ENCODE measurements at places on chromosomes 1 and 21.

DNA sequence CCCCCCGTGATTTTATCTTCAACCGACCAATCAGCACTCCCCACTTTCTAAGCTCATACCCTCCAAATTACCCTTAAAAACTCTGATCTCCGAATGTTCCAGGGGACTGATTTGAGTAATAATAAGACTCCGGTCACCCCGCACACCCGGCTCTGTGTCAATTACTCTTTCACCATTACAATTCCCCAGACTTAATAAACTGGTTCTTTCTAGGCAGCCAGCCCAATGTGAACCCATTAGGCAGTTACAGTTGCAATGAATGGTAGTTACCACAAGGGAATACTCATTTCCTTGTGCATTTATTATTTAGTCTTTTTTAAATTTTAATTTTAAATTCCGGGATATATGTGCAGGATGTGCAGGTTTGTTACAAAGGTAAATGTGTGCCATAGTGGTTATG is 177.9 kb downstream of the HFM1 start:
- no peak for DNase-seq

DNA sequence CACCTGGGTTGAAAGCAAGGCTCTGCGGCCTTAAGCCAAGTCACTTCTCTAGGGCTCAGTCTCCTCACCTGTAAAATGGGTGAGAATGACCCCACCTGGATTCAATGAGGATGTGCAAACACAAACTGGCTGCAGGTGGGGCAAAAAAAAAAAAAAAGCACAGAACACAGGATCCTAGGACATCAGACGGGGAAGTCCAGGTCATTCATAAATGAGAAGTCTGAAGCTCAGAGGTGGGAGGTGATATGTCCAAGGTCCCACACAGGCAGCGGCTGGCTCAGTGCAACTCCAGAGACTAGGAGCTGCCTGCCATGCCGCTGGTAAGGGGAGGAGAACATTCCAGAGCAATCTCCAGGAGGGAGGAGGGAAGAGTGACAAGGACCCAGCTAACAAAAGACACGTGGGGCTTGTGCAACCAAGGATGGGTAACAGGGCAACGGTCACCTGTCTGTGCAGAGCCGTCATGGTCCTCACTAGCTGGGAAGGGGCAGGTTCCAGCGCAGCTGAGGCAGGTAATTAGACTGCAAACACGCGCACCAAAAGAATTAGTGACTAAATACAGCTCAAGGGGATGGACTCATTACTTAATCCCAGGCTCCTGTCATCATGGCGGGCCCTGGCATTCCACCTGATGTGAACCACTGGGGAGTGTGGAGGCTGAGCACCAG is 19.5 kb downstream of the IFFO2 start:
- no peak for DNase-seq

DNA sequence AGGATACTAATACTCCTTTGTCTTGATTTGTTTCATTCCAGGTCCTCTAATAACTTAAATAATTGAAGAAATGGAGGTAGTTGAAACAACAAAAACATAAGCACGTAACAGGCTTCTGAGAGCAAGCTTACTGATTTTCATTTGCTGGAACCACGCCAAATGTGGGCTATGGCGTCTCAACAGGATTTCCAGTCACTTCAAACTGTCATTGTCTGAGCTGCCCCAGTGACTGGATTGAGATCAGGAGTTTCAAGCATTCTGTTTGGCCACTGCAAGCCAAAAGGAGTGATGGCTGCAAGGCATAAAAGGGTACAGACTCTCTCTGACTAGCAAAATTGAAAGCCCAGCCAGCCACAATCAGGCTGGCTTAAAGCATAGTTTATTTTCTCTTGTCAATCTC is 289.9 kb downstream of the DPYD start:
- no peak for DNase-seq

DNA sequence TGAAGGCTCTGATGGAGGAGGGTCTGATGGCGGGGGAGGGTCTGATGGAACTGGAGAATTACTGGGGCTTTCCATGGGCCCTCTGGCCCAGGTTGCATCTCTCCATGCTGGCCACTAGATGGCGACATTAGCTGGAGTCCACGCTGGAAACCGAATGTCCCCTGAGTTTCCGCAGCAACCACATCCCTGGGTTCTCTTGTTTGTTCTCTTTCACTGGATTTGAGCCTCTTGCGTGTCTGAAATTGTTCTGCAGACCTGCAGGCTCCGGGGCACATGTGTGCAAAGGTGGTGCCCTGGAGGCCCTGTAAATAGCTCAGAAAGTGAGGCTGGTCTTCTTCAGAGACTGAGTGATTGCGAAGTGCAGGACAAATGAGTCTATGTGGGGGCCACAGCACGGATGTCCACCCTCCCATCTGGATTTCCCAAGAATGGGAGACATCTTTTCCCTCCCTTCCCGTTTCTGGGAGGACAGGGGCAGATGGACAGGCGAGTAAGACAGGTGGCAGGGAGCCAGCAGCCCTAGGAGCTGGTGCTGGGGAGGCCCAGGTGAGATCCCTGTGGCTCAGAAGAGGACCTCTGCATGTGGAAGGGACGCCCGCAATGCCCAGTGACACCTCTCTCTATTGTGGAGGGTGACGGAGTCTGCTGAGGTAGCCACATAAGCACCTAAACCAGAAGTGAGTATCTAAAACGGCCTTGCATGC is 73.2 kb upstream of the ABCG1 start:
- DNase-seq: peak; percentile 61

GRCh38 chr1:209368864-209369598 is 214.5 kb upstream of the CAMK1G start:
- DNase-seq: no peak

- no peak for DNase-seq
These were observed 57.9 kb upstream of the KCNE2 start for GRCh38 chr21:34305605-34306604.
